NCI-H1105 treated with DMSO at 0.1 percent for 48 hours (cell line): ENCODE measurements at places on chromosomes 1 and 21.

DNA sequence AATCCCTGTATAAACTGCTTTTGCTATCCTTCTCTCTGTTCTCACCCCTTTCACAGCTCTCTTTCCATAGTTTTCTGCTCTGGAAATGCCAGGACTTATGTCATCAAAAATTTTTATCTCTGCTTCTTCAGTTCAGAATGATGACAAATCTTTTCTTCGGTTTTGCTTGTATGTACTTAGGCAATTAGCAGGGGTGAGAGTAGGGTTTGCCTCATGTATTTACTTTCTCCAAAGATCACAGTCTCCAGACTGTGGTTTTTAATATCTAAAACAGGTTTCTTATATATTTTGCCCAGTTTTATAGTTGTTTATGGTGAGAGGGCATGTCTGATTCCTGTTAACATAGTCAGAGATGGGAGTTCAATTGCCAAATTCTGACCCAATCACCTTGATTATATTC, 235.4 kb upstream of the LYPLAL1 start:
- no peak for DNase-seq

DNA sequence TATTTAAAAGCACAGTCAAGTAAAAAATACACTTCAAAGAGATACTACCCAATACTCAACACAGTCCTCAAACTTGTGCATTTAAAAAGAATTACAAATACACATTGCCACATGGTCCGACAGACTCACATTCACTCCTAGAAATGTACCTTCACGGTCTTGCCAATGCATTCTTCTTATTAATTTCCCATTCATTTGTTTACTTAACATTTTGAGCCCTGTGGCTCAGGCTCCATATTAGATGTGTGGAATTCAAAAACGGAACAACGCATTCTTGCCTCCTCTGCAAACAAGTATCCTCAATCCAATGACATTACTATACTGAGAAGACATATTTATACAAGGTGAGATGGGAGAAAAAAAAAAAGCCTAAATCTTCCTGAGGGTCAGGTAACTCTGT, 2.5 kb upstream of the DUSP23 start:
- DNase-seq, result no peak

DNA sequence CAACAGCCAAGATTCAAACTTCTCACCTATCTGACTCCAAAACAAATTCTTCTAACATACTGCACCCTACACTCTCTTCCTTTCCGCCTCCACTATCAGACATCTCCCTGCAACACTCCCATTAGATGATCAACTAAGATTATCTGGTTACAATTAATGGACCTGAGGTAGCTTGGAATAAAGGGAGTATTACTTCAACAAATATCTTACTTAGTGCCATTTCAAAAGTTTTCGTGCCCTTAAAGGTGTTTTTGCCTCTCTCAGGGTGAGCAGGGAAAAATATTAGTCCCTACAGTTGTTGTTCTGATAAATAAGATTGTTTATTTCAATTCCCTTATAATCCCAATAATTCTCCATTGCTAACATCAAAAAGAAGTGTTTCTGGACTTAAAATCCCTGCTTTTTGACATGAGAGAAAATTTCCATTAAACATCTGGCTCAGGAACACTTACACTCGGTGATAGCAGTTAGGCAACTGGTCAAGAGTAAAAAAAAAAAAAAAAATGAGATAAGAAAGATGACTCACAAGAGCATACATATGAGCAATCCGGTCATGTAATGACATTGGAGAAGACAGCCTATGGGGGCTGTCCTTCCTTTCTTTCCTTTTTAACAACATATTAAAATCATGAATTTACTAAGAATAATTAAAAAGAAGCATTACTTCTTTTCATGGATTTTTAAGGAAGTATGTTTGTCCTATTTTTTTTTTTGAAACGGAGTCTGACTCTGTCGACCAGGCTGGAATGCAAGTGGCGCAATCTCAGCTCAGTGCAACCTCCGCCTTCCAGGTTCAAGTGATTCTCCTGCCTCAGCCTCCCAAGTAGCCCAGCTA, 7.6 kb downstream of the RSBN1 start:
- DNase-seq, result no peak

DNA sequence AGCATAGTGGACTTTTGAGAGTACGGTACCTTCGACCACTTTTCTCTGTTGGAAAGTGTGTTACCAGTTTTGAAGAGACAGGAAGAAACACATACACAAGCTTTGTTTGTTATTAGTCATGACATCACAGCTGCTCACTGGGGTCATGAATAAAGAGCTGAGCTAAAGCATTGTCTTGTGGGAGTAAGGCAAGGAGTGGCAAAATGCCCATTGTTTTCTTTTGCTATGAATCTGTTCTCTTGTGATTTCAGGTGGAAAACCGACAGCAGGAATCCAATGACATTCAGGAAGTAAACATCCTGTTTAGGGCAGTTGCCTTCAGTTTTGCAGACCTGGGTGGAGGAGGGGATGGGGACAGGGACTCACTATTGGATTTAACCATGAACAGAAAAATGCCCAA, 66.2 kb downstream of the RGL1 start:
- no peak for DNase-seq

- DNase-seq, result no peak
Observed at GRCh38 chr1:190807629-190808028, 330.0 kb upstream of the BRINP3 start.

- DNase-seq, result no peak
Observed at GRCh38 chr1:184260382-184260781, 126.4 kb upstream of the C1orf21 start.

DNA sequence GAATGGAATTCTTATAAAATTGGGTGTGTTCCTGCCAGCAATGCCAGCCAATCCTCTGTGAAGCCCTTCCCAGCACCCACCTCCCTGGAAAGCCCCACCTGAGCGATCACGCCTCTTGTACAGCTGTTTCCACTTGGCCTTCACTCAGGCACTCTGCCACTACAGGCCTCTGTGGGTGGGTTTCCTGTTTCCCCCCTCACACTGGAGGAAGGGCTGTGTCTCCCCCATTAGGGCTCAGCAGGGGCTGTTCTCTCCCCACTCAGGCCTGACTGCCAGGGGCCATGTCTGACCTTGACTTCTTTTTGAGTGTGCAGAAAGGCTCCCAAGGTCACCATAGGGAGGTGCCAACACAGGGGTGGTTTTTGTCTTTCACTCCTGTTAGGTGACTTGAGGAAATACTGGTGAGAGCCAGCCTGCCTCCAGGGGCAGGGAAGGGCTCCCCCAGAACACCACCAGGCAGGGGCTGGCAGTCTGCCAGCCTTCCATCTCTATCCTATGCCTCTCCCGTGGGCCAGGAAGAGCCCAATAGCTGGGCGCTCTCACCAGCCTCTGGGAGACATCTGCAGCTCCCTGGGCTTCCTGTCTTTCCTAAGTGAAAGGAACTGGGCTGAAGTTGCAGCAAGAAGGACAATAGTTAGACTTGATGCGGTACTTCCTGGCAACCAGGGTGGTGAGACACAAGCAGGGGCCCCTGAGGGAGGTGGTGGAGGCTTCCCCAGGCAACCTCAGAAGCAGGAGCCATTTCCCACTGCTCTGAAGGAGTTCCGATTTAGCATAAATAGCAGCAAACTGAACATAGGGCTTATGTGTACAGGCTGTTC, 49.1 kb downstream of the ELK4 start:
- DNase-seq, result peak; percentile 27

DNA sequence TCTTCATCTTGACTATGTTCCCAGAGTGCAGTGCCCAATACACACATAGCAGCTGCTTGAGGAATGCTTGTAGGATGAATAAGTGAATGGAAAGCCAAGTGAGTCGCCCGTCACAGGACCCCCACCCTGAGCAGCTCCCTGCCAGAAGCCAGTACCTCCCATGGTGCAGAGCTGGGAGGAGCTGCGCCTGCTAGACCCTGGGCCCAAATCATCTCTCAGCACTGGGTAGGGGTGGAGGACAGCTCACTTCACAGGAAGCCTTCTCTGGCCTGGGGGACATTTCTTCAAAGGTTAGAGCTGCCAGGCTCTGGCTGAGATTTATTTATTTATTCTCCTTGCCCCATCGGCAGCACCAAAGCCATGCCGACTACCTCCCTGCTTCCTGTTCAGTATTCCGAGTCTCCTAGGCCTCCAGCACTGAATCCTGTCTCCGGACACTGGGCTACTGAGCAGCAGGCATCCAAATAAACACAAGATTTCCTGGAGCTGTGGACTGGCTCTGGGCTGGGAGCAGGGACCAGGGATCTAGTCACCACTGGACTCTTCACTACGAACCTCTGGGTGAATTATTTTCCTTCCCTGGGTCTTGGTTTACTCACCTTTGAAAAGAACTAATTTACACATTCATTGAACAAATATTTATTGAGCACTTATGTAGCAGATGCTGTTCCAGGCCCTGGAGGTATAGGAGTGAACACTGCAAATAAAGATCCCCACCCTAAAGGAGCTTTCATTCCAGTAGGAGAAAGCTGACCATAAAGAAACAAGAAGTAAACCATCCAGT, 187.7 kb downstream of the TRABD2B start:
- DNase-seq, result no peak

GRCh38 chr1:21650400-21650799, 18.8 kb downstream of the RAP1GAP start:
- DNase-seq, result no peak

- DNase-seq, result no peak
Observed at GRCh38 chr1:169513208-169513607, 27.5 kb upstream of the SLC19A2 start.

GRCh38 chr1:45345014-45345413, 4.8 kb upstream of the MUTYH start:
- no peak for DNase-seq

DNA sequence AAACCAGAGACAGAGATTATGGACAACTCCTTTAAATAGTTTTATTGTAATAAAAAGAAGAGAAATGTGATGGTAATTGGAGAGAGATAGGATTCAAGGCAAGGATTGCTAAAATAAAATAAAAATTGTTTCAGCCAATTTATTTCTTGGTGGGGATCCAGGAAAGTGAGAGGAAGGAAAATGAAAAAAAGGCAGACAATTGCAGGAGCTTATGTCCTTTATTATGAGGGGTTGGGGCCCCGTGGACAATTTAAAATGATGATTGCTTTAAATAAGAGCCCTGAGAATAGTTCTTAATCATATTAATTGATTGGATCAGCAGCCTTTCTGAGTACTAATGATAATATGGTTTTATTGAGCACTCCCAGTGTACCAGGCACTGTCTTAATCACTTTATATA, 40.2 kb downstream of the RGS2 start:
- DNase-seq, result no peak

- no peak for DNase-seq
Observed at GRCh38 chr1:94022471-94023189, 98.3 kb downstream of the ABCA4 start.

DNA sequence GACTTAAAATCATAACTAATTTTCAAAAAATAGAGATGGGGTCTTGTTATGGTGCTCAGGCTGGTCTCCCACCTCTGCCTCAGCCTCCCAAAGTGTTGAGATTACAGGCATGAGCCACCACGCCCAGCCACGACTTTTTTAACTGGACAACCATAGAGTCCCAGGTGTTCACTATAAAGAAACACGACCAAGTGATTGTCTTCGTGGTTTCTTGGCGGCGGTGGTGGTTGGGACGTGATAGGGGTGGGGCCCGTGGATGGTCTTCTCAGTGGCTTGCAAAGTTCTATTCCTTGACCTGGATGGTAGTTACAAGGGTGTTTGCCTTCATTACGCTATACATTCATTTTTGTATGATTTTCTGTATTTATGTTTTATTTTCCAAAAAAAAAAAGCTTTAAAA, 34.6 kb upstream of the COX20 start:
- no peak for DNase-seq

GRCh38 chr1:11406845-11407244, 72.1 kb upstream of the DISP3 start:
- no peak for DNase-seq

GRCh38 chr1:156009404-156009803, 11.3 kb downstream of the SSR2 start:
- no peak for DNase-seq

GRCh38 chr1:16905868-16906702, 10.3 kb downstream of the RNU1-2 start:
- DNase-seq, result no peak

- DNase-seq, result peak; percentile 96
Observed at GRCh38 chr1:3668585-3669300, 16.4 kb downstream of the TP73 start.

GRCh38 chr1:38088366-38088765, 41.8 kb upstream of the POU3F1 start:
- DNase-seq, result no peak

- DNase-seq, result no peak
Observed at GRCh38 chr21:36791695-36792470, 93.0 kb downstream of the SIM2 start.

- DNase-seq, result no peak
Observed at GRCh38 chr1:176559474-176559873, 96.5 kb downstream of the PAPPA2 start.

GRCh38 chr1:220038640-220039039, 7.7 kb downstream of the EPRS1 start:
- no peak for DNase-seq

GRCh38 chr1:16248603-16249516, 11.9 kb upstream of the CPLANE2 start:
- DNase-seq, result peak; percentile 100

- no peak for DNase-seq
Observed at GRCh38 chr21:43721939-43722338, 3.0 kb downstream of the PDXK start.

GRCh38 chr1:36524359-36525062, 41.8 kb upstream of the CSF3R start:
- no peak for DNase-seq

DNA sequence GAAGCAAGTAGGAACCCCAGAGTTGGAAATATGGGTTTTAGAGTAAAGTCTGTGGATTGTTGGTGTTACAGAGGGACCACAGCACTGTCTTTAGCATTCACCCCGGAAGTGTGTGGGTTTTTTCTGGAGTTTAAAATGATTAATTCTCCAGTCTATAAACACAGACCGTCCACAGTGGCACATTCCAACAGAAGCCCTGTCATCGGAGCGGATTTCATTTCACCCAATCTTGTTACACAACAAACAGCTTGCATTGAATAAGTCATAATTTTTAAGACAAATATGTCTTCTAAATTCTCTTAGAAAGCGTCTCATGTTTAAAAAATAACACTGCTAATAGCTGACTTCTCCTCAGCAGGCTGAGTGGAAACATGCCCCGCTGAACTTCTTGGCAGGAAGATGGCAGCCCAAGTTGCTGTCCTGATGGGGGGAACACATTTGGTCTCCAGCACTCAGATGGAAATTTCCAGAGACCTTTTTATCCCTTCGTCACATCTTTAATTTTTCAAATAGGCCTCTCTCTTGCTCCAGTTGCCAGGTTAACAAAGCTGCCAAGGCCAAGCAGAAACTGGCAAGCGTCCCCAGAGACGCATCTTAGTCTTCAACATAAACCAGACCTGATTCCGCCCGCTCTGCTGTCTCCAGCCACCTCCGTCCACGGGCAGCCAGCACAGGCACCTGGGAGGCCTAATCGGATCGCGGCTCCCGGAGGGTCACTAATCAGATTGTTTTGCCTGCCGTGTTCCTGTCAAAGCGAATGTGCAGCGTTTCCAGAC, 28.8 kb upstream of the SLC19A1 start:
- no peak for DNase-seq

DNA sequence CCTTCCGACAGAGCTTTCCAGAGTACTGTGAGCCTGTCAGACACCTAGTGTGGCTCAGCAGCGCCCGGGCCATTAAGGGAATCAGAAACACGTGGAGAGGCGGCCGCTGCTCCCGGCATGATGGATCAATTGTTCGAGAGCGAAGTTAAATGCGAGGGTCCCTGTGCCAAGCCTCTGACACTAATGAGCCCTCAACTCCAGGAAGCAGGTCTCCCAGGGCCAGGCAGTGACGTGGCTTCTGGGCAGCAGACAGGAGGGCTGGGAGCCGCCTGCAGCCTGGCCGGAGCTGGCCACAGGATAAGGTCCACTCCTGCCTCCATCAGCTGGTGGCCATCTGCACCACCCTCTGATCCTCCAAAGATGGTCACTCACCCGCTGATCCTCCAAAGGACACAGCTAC, 67.5 kb upstream of the CLDN14 start:
- no peak for DNase-seq

GRCh38 chr1:37509181-37509580, 5.4 kb downstream of the MEAF6 start:
- DNase-seq, result no peak
